ENCODE measurements at places on chromosomes 11 and 22.

DNA sequence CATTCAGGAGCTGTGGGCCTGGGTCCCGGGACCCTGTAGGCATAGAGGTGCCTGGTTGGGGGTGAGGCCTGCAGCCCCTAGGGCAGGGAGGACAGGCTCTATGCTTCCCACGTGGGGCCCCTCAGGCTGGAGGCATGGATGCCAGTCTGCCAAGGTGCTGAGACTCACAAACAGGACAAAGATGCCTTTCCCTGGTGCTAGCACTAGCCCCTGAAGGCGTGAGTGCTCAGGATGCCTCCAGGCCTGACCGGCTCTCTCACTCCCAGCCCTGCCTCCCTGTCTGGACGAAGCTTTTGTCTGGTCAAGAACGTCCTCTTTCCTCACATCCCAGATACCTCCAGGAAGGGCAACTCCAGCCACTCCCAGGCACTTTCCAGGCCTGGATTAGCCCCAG lies 2.1 kb downstream of the CDC42BPG start:
- no peak for DNase-seq

DNA sequence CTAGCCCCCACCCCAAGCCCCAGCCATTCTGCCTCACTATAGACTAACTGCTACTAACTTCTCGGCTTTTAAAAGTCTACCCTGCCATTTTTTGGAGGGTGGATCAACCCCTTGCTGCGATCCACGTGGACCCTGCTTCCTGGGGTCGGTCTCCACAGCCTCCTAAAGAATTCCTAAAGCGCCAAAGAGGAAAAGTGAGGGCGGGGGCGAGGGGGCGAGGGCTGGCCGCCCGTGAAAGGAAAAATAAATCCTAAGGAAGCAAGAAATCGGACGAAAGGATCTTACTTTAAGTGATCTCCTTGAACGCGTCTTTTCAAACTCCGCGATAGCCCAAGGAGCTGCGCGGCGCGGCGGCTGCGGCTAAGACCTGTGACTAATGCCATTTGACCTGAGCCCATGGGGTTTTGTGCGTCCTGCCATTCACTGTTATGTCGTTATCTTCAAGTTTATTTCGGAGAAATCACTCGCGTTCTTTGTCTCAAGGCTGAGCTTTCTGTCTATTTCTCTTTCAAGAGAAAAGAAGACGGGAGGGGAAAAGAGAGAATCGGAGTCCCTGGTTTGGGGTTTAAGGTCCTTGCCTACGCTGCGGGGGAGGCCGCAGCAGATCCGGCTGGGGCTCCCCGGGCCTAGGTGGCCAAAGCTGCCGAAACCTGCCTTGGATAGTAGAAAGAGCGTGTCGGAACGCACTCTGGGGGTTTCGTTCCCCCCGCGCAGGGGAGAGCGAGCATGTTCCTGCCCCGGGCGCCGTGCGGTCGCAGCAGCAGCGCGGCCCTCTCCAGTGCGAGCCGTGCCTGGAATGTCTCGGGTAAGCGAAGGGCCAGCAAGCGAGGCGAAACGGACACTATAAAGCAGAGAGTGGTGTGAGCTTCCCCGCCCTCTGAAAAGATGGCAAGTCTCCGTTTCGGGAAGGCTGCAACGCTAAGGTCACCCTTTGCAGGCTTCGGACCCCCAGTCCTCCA lies 2.8 kb upstream of the DBX1 start:
- DNase-seq: peak; percentile 34

DNA sequence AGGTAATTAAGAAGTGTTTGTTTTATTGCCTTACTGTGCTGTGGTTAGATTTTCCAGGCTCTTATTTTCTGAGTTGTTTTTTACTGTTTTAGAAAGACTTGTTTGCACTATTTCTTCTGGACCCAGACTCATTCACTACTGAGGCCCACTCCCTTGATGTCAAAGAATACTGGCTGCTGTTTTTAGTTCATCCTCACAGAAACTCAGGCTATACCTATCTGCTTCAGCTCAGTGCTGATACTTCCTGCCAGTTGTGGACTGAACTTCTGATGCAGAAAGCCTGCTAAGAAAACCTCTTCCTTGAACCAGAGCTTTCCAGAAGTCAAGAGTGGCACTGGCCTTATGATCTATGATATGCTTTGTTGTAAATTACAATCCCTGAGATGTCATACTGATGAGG lies 15.9 kb upstream of the PIK3IP1 start:
- no peak for DNase-seq

DNA sequence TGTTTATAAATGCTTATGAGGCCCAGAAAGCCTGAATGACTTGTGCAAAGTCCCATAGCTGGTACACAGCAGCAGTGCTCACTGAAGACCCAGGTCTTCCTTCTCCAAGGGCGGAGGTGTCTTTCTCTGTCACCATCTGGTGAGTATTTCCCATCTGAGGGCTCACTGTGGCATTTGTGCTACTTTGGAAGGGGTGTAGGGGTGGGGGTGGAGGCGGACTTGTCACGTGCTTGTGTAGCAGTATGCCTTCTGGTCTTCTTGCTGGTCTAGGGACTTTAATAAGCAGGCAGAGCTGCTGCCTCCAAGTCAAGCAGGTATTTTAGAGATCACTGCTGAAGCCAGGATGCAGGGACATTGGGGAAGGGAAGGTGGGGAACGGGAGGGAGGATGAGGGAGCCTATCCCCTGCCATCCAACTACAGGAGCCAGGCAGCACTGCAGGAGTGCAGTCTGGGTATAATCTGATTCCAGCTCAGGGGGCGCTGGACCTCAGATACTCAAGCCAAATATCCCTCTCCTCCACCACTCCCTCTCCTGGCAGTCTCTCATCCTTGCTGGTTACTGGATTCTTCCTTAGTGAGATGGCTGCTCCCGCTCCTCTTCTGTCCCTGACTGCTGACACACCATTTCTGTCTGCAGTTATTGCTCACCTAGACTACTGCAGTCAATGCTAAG lies 3.4 kb downstream of the ABCC8 start:
- DNase-seq: peak; percentile 82

DNA sequence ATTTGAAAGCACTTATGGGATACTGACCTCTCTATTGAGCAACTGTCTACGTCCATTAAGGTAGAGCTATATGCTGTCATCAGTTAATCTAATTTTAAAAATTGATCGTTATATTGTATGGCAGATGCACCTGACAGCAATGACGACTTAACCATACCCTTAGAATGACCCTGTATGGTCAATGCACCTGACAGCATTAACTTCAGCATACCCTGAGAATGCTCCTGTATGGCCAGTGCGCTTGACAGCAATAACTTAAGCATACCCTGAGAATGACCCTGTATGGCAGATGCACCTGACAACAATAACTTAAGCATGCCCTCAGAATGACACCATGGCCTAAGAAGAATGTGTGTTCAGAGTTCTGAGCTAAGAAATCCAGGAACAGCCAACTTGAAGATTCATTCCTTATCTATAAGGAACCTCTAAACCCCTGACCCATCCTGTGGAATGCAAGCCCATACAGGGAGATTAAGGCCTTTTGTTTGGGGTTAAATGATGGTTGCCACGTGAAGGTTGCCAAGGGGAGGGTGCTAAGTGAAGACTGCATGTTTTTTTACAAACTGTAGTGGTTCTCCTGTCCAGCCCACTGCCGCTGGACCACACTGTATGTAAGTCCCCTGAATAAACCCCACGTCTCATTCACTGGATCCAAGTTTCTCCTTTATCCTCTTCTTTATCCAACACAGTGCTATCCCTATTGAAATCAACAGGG lies 138.3 kb downstream of the GUCY1A2 start:
- no peak for DNase-seq

DNA sequence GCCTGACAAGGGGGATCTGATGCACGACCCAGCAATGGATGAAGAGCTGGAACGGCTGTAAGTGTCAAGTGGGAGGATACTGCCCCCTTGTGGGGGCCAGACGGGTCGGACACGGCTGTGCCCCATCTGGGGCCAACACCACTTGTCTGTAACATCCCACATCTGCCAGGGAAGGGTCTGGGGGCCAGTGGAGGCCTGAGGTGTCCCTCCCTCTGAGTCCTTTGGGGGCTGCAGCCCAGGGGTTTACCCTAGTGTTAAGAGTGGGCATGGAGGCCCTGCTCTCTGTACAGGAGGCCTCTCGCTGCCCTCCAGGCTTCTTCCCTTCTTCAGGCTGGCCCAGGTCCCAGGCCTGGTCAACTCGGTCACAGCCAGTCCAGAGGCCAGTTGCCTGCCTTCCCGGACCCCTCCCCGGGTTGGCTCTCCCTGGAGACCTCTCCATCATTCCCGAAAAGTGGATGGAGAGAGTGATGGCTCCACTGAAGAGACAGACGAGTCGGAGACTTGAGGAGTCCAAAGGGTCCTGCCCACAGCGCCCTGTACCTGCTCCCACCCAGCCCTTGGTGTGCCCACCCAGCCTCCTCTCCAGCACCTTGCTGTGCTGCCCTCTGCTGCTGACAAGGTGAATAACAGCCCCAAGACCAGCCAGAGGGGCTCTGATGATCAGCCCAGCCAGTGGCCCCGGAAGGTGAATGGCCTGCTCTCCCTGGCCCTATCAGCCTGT lies 15.4 kb downstream of the ARFGAP2 start:
- DNase-seq: peak; percentile 71

DNA sequence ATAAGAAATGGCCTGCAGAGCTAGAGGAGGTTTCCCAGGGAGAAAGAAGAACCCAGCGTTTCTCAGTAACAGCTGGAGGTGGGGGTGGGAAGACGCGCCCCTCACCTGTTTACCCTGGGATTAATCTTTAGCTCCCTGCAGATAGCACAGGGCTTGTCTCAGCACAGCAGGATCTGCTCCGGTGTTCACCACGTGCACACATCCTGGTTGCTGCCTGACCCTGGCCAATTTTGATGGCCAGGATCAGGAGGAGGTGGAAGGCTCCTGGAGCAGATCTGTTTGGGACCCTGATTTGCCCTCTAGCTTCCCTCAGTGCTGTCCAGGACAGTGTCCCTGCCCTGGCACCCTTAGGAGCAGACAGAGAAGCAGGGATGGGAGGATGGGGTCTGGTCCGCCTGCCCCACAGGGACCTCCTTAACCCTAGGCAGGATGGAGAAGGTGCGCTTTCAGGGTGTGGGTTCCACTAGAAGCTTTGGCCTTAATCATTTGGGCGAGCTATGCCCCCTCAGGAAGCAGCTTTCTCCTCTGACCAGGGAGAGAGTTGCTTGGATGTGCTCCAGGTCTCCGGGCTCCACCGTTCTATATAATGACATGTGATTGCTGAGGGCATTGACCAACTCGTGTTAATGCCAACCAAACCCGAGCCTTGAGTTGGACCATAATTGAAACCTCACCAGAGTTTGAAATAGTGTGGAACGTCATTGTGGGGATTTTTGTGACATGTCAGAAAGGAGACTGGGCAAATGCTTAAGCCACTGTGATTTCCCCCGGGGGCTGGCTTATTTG lies 19.3 kb downstream of the UPB1 start:
- DNase-seq: no peak

DNA sequence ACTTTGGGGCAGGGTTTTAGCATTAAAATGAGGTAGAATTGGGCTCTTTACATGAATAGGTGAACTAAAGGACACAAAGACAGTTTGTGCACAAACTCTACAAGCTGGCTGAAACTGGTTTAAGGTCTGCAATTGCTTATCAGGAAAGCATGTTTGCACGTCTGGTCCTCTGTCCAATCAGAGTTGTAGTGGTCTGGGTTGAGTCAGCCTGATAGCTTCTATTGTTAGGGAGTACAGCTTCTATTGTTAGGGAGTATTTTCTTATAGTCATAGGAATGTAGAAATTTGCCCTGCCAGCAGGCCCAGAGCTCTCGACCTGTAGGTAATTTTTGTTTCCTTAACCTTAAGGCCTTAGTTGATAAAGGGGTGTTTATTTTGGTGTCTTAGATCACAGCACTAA lies 1422.4 kb downstream of the LRRC4C start:
- no peak for DNase-seq

DNA sequence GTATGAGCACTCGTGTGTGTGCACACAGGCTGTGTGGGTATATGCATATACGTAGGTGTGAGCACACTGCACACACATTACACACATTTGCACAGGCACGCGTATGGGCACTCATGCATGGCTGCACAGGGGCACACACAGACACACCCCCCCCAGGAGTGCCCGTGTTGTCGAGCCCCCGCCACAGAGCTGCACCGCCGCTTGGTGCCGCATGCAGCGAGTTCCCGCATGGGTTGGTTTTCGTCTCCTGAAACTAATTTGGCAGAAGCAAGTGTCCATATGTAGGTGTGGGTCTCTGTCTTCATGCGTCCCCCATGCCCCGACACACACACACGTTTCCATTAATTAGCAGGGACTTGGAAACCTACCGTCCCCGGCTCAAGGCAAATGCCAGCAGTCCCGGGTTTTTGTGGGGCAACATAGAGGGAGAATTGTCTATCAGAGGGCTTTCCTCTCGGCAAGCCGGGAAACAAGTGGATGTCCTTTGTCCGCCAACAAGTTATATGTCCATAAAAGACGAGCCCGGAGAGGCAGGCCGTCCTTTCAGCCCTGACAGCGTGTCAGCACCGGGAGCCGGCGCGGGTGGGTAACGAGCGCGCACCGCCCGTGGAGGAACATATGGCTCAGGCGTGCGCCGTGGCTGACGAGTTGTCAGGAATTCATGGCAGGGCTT lies 1291.7 kb downstream of the BRD1 start:
- no peak for DNase-seq

DNA sequence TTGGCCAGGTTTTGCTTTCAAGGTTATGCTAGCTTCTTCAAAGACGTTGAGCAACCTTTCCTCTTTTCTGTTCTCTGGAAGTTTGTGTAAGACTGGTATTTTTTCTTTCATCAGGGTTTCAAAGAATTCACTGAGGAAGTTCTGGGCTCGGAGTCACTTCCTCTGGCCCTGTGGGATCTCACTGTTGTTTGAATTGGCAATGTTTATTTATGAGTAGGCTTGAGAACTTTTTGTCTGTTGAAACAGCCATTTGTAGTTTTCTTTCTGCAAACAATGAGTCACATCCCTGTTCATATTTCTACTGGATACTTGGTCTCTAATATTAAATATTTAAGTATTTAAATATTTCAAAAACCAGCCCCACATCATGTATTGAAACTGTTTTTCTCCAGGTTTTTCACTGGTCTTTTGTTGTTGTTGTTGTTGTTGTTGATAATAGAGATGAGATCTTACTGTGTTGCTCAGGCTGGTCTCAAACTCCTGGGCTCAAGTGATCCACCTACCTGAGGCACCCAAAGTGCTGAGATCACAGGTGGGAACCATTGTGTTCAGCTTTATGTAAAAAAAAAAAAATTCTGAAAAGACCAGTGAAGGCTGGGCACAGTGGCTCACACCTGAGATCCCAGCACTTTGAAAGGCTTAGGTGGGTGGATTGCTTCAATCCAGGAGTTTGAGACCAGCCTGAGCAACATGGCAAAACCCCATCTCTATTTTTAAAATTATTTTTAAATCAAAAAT lies 26.9 kb downstream of the SUSD2 start:
- DNase-seq: no peak

DNA sequence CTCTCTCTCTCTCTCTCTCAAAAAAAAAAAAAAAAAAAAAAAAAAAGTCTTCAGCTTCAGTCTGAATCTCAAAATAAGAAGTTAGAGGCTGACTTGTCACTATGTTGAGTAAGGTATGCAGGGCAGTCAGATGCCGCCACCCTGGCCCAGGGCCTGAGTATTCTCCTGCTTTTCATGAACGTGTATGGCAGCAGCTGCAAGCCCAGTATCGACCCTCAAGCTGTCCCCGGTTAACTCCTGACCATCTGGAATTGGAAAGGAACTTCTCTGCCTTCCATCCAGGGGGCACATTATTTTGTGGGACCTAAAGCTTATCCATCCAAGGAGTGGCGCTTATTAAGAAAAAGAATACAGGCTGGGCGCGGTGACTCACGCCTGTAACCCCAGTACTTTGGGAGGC lies 11.4 kb downstream of the MRGPRD start:
- no peak for DNase-seq

GRCh38 chr11:24683583-24683982 lies 186.7 kb downstream of the LUZP2 start:
- no peak for DNase-seq
